ENCODE measurements at places on chromosomes 6 and 20. TPM values are rescaled to one million over a fixed set of nuclear protein-coding genes. Genes with fewer than 3 reads are reported as not detected.

DNA sequence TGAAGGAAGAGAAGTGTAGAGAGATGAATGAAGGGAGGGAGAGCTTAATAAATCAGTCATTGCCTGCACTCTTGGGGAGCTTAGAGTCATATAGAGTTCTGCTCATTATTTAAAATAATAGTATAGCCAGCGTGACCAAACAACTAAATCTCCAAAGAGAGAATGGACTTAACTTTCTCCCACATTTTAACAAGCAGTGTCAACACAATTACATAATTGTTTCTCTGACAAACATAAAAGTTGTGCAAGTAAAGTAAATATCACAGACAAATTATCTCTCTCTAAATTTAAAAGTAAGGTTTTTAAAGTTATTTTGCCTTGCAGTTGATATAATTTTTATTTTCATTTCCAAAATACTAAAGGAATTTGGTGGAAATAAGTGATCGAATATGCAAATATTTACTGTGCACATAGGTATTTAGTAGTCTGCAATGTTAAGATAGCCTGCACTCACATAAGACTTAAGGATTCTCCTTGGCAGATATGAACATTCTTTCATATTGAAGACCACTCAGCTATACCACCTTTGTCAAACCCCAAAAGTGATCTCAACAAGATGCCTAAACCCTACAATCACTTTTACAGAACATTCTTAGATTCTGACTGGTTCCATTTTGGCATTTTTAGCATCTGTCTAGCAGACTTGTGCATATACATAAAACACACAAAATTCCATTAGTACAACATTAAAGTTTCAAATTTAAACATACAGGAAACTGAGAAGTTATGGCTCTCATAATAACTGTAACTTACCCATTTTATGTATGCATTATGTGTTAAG is 67.7 kb downstream of the KIF6 start:
- no peak for DNase-seq

DNA sequence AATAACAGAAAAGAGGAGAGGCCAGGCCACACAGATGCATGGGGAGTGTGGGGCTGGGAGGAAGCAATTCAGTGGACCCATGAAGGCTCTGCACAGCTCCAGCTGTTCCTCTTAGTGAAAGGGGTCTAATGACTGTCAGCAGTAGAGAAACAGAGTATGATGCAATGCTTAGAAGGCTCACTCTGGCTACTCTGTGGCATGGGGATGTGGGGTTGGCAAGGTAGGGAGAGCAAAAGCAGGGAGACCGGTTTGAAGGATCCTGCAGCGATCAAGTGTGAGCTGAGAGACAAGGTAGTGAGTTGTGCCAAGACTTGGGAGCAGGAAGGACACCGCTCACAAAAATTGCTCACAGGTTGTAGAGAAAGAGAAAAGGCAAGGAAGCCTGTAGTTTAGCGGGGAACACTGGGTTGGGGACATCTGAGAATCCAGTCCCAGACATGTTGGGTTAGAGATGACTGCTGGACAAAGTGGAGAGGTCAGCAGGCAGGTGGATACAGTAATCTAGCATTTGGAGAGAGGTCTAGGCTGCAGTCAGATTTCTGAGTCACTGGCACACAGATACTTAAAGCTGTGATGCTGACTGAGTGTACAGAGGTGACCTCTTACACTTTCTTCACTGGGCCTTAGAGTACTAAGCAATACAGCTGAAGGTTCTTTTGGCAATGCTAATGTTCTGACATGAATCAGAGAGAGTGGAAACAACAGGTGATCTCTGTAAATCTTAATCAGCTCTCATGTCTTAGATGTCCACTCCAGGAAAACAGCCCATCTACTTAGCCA is 27.1 kb downstream of the NAPB start:
- DNase-seq, result peak; percentile 37

DNA sequence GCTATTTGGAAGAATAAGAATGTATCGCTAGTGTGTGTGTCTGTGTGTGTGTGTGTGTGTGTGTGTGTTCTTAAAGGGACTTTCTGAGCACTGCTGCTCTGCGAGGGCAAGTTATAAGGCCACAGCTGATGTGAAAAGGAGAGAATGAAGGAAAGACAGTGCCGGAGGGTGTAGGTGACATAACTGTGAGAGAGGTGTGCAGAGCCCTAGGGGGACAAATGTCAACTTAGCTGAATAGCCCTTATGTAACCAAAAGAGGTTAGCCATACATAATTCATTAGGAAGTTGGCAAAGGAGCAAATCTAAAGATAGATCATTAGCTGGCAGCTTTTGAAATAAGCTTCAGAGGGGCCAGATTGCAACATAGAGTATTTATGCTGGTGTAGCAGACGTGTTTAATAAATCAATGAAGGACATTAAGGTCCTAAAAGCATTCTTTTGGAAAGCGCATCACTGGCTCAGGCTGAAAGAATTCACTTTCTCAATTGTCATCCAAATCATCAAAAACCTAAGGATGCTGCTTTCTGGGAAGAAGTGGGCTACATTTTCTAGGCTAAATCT is 81.0 kb downstream of the NDUFAF5 start:
- no peak for DNase-seq

GRCh38 chr20:53914091-53914780 is 156.2 kb downstream of the BCAS1 start:
- DNase-seq, result peak; percentile 64

GRCh38 chr6:32794510-32794909 is 22.3 kb downstream of the HLA-DOB start:
- no peak for DNase-seq

GRCh38 chr20:47664068-47664437 is 121.2 kb downstream of the SULF2 start:
- no peak for DNase-seq

DNA sequence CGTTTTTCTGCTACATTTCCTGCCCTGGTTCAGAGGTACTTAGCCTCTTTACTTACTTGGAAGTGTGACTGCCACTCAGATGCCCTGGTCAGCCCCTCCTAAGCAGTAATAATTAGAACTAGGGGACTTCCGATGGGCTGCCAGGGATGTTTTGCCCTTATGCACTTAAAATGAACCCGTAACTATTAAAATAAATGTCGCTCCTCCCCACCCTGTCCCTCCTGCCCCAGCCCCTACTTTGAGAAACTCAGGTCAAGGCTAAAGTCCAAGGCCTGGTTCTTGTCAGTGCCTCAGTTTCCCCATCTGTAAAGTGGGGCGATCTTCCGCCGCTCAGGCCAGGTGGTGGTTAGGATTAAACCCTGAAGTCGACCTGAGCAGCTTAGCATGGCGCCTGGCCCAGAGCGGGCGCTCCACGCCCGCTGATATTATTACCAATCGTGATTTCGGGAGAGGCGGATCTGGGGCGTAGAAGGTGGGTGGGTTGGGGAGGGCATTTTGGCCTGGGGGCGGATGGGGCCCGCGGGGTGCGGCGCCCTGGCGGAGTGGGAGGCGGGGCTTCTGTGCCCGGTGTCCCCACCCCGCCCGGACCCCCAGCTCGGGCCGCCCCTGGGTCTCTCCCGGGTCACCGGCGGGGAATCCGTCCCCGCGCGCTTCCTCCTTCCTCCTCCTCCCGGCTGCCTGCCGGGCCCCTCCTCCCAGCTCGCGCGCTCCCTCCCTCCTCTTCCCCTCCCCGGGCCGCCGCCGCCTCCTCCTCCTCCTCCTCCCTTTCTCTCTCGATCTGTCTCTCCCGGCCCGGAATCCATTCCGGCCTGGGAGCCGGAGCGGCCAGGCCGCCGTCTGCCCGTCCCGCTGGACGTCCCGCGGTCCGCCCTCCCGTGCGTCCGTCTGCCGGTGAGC is at the start of gene SRC:
SRC (plus strand) TSS at position 802 of the 897 bp plus-strand sequence. CDS start 38,014 bp downstream, outside the sequence.
- peak; percentile 60 for DNase-seq

- no peak for DNase-seq
Measured at GRCh38 chr6:150452428-150453243, 83.8 kb downstream of the IYD start.

DNA sequence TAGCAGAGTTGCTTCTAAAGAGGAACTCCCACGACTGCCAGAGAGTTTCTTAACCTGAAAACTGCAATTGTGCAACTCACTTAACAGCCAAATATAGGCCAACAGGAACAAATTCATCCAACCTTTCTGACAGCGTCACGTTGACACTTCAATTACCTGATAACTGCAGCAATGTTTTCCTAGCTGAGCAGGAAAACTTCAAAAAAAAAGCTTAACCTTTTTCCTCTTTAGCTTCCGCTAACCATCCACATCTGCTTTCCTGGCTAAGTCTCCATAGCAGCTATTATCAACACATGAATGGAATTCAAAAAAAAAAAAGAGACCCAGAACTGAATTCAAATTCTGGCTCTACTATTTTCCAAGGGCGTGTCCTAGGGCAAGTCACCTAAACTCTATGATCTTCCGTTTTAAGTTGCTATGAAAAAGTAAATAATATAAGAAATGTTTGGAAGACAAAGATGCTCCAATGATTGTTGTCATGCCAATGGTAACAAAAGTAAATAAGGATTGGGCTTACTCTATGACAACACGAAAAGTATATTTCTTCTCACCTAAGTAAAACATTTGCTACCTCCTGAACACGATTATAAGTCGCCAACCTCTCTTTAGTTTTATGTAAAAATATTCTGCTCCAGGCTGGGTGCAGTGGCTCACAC is 524.6 kb upstream of the JARID2 start:
- DNase-seq, result peak; percentile 49

DNA sequence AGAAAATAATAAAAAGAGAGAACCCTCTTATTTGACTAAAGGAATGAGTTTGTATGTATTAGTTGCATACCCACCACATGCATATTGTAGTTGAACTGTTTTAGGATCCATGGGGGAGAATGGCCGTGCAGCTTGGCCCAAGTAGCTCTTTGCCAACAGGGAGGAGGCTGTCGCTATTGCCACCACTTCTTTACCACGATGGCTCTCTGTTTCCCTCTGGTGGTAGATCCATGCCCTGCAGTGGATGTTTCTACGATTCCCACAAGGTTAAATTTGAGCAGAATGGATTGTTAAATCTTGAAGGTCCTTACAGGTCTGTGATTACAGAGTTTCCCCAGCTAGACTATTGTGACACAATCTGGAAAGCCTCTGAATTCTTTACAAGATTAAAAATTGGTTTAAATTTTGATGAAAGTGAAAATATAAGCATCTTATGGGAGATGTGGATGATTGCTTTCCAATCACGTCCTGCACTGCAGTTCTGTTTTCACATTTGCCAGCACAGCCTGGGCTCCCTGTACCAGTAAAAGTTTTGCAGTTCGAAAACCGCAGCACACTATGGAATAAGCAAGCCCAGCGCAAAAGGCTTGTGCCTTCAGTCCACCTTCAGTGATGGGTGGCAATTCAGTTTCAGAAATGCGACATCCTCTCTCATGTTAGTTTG is 34.4 kb upstream of the FNDC1 start:
- DNase-seq, result peak; percentile 46

GRCh38 chr6:26200918-26201721 is 113.9 kb downstream of the HFE start:
- DNase-seq, result no peak

DNA sequence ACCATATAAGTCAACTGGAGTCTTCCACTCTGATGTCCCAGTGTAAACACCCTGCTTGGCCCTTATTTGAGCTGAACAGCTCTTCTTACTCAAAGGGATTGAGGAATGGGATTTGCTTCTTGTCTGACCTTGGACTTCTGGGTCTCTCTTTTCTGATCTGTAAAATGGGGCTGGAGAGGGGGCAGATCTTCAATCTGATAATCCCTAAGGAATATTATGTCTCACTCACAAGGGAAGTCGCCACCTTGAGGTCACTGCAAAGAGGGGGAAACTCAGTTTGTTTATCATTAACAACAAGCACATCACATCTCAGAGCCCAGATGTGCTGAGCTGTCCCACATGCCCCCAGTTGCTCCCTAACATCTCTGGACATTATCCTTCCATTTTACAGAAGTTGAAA is 15.1 kb downstream of the KCNS1 start:
- DNase-seq, result no peak

GRCh38 chr20:40090236-40090635 is 598.8 kb downstream of the MAFB start:
- DNase-seq, result no peak

DNA sequence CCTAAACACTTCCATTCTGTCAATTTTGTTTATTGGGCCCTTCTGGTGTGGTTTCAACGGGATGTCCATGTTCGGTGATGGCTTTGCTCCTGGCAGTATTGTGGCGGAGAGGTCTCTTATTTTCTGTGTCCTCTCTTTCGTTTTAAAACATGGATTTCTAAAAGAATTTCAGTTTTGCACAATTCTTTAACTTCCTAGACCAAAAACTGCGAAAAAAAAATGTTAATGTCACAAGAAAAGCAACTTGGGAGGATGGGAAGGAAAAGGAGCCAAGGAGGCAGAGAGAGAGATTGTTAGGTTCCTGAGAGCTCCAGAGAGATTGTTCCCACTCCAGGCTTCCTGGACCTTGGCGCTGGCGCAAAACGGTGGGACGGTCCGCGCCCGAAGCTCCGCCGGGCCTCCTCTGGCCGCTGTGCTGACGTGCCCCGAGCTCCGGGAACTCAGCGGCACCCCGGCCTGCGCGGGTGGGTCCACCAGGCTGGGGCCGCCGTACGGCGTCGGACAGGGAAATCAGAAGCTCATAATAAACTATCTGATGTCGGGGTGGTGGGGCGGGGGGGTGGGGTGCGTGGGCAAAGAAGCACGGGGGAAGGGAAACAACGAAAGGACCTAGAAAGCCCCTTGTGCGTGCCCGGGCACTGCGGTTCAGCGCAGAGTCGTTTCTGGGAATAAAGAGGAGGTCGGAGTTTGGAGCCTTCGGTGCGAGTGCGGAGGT is 951 bp upstream of the OLIG3 start:
- DNase-seq, result no peak

- no peak for DNase-seq
Measured at GRCh38 chr6:27275025-27275956, 27.8 kb downstream of the PRSS16 start.

DNA sequence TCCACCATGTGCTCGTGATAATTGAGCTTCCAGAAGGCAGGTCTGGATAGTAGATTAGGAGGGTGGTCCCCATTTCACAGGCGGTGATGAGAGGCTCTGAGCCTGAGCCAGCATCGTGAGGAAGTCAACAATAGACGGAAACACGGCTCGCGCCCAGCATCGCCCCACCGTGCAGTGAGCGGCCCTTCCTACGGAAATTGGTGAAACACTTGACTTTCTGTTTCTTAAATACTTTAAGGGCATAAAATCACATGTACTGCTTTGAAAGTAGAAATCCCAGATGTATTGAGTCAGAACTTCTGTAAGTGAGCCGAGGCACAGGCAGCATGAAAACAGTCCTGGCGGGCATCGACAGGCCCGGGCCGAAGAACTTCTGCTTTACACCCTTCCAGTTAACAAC is 4.3 kb upstream of the KIF25 start:
- no peak for DNase-seq

The KHDC1L gene
- not detected for total RNA-seq

The ECT2L gene
- total RNA-seq, result not detected

The RBPJL gene
- not detected for total RNA-seq

The NR2E1 gene
- not detected for total RNA-seq

The CLDN20 gene
- total RNA-seq, result not detected

The ERMARD gene
- total RNA-seq, result 17.2 TPM

The GABRR1 gene
- not detected for total RNA-seq

The SPINT4 gene
- total RNA-seq, result not detected

The NHSL1 gene
- 7.2 TPM for total RNA-seq

The MYB gene
- 0.90 TPM for total RNA-seq

The ERVFRD-1 gene
- total RNA-seq, result not detected

Measured in IMR-90 (cell line).